ENCODE measurements at places on chromosomes 3 and 15.

DNA sequence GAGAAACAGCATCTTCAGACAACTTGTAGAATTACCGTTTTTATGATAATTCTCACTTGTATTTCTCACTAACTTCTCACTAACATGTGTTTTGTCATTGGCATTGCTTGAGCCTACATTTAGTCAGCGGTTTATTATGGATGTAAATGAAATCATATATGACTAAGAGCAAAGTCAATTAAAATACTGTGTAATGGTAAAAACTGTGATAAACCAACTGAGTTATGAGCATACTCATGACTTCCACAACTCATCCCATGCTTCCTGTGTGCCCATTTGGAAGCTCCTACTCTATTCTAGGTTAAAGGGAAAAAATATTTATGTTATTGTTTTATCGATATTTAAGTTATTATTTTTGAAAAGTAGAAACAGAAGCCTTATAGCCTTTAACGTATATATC is 12.8 kb downstream of the PXK start:
- no peak for DNase-seq

DNA sequence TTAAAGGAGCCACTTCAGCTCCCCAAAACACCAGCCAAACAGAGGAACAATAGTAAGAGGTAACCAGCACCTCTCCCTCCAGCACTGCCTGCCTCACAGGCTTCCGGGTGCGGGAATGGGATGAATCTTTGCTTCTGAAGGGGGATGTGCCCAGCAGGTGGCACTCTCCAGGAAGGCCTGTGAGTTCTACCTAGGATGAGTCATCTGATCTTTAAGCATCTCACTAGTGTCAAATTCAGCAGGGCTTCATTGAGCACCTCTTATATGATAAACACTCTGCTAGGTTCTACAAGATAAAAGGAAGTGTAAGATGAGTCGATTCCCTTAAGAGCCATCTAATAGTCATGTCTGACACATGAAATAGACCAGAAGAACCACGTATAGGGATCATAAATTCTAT is 237.4 kb upstream of the UMPS start:
- no peak for DNase-seq

GRCh38 chr15:57286446-57287122 is 89.7 kb upstream of the CGNL1 start:
- no peak for DNase-seq

- DNase-seq, result peak; percentile 41
Observed at GRCh38 chr3:53255423-53255774, 423 bp downstream of the TKT start.

GRCh38 chr3:170941551-170941950 is 33.1 kb upstream of the EIF5A2 start:
- DNase-seq, result no peak

DNA sequence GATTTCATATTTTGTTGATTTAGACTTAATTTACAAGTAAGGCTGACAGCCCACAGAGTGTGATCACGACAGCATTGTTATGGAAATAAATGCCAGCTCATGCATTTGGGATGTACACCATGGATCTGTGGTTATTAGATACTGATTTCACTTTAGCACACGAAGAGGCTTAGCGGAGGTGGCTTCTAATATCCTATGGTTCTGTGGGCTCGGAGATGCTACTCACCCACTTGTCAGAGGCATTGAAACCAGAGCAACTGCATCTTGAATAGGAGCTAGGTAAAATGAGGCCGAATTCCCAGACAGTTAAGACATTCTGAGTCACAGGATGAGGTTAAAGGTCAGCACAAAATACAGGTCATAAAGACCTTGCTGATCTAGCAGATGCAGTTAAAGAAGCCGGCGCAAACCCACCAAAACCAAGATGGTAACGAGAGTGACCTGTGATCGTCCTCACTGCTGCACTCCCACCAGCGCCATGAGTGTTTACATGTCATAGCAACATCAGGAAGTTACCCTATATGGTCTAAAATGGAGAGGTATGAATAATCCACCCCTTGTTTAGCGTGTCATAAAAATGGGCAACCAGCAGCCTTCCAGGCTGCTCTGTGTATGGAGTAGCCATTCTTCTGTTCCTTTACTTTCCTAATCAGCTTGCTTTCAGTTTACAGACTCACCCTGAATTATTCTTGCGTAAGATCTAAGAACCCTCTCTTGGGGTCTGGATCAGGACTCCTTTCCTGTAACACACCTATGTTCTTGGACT is 117.5 kb downstream of the PGPEP1L start:
- no peak for DNase-seq

- no peak for DNase-seq
Observed at GRCh38 chr3:45921158-45922038, 21.9 kb upstream of the CXCR6 start.

GRCh38 chr3:139455855-139456254 is 20.5 kb downstream of the RBP2 start:
- DNase-seq, result no peak

- no peak for DNase-seq
Observed at GRCh38 chr3:48425281-48425812, 4.5 kb downstream of the PLXNB1 start.

Data from activated naive CD4-positive, alpha-beta T cell treated with Interleukin-2 at 50 U/mL for 16 hours (primary cell).